ENCODE measurements at places on chromosomes 11 and 22.

- no peaks in the 10 kb centered on the region for H3K4me1 ChIP-seq
- H3K27me3 ChIP-seq: no peaks in the 10 kb centered on the region
- H3K36me3 ChIP-seq: no peaks in the 10 kb centered on the region
- H3K27ac ChIP-seq: no peak overlapping the region
- DNase-seq: no peak
- no peak overlapping the region for H3K4me3 ChIP-seq
These were observed 473.7 kb downstream of the JRKL start for GRCh38 chr11:96863520-96863919.

DNA sequence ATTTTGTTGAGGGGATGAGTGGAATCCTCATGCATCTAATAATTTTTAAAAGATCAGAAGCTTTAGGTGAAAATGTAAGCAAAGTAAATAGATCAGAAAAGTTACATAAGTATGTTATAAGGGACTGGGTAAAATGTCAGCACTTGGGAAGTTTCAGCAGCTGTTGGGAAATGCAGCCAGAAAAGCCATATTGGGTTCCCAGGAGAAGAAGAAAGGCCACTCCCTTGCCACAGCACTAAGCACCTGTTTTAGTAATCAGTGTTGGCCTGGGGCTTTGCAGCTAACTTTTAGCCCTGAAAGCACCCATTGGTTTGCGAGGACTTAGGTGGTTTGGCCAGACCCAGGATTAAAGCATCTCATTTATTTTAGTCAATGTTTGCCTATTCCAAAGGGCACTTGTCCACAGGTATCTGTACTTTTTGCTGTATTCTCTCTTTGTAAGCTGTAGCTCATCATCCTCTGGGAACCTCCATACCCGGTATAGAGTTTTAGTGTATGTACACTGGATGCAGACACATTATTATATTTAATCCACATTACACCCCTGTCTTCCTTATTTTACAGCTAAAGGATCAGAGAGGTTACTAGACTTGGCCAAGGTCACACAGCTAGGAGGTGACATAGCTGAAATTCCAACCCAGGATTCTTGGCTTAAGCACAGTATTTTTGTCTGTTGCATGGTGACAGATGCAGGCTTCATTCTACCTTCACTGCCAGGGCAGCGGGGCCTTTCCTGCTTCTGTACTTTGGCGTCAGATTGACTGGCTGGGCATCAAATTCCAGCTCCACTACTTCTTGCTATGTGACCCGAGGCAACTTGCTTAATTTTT lies 127.7 kb upstream of the SESN3 start:
- no peak overlapping the region for H3K4me3 ChIP-seq
- H3K27ac ChIP-seq: no peak overlapping the region
- H3K36me3 ChIP-seq: no peaks in the 10 kb centered on the region
- DNase-seq: no peak
- H3K27me3 ChIP-seq: no peaks in the 10 kb centered on the region

- no peak overlapping the region for H3K4me3 ChIP-seq
- H3K27ac ChIP-seq: no peak overlapping the region
- no peaks in the 10 kb centered on the region for H3K36me3 ChIP-seq
- DNase-seq: no peak
These were observed 575.3 kb downstream of the NTM start for GRCh38 chr11:131945706-131946105.

DNA sequence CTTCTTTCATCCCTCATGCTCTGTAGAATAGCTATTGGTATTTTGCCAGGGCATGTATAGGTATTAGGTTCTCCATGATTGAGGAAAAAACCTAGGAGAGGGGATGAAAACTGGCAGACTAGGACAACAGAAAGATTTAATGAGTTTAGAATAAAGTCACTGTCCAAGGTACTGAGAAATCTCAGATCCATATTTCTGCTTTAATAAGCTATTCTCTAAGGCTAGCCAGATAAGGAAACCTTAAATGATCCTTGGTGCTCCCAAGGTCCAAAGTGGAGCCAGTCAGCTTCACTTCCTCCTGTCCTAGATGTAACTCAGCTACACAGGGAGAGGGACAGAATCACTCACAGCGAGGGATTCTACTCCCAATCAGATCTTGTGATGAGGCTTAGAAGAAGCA lies 13.7 kb upstream of the CSNK2A3 start:
- no peaks in the 10 kb centered on the region for H3K4me1 ChIP-seq
- no peak overlapping the region for H3K4me3 ChIP-seq
- DNase-seq: no peak
- no peak overlapping the region for H3K27ac ChIP-seq

DNA sequence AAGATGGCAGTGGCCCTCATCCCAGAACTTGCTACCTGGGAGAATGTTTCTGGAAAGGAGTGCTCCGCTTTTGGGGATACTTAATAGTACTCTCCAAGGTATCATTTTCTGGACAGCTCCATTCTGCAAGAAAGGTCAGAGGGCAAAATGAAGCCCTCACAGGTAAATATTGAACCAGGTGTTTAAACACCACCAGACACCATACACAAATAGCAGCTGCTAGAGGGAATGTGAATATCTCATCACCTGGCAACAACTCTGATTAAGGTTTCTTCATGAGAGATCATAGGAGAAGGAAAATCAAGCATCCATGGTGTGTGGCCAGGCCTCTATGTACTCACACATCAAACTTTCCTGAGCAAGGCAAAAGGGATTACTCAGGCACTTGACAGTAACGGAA lies 226.1 kb upstream of the FAT3 start:
- no peak for DNase-seq
- no peak overlapping the region for H3K4me3 ChIP-seq
- no peaks in the 10 kb centered on the region for H3K27me3 ChIP-seq
- no peaks in the 10 kb centered on the region for H3K36me3 ChIP-seq
- H3K27ac ChIP-seq: no peak overlapping the region

DNA sequence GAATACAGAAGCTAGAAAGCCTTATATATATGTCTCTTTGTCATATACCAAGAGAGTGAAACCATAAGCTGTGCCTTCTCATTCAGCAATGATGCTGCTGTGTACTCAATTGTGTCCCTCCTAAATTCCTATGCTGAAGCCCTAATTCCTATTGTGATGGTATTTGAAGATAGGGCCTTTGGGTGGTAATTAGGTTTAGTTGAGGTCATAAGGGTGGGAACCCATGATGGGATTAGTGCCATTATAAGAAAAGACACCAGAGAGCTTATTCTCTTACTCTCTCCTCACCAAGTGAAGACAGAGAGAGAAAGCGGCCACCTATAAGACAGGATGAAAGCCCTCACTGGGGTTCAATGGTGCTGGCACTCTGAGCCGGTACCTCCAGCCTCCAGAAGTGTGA lies 1191.3 kb upstream of the TENM4 start:
- no peaks in the 10 kb centered on the region for H3K27me3 ChIP-seq
- H3K27ac ChIP-seq: no peak overlapping the region
- no peak overlapping the region for H3K4me3 ChIP-seq
- no peaks in the 10 kb centered on the region for H3K4me1 ChIP-seq
- H3K36me3 ChIP-seq: no peaks in the 10 kb centered on the region

- no peak for DNase-seq
- no peaks in the 10 kb centered on the region for H3K27me3 ChIP-seq
- H3K36me3 ChIP-seq: peaks cover 17% of the 10 kb centered on the region
- no peak overlapping the region for H3K4me3 ChIP-seq
- peaks cover 74% of the 10 kb centered on the region for H3K4me1 ChIP-seq
These were observed 46.4 kb downstream of the PPP6R3 start for GRCh38 chr11:68506908-68507307.

GRCh38 chr22:29336751-29337490 lies 21.4 kb upstream of the RASL10A start:
- no peak for DNase-seq
- peaks cover 24% of the 10 kb centered on the region for H3K36me3 ChIP-seq
- no peaks in the 10 kb centered on the region for H3K4me1 ChIP-seq
- no peaks in the 10 kb centered on the region for H3K27me3 ChIP-seq
- H3K27ac ChIP-seq: no peak overlapping the region

- no peak overlapping the region for H3K27ac ChIP-seq
- H3K27me3 ChIP-seq: peaks cover 11% of the 10 kb centered on the region
- DNase-seq: no peak
- H3K4me3 ChIP-seq: no peak overlapping the region
These were observed 629.5 kb downstream of the BRD1 start for GRCh38 chr22:49197986-49198704.

Data from activated naive CD8-positive, alpha-beta T cell treated with anti-CD3 and anti-CD28 coated beads, Interleukin-2, amount 50 U/mL, for 24 hours (primary cell).